ENCODE measurements at places on chromosomes 13 and 19.

DNA sequence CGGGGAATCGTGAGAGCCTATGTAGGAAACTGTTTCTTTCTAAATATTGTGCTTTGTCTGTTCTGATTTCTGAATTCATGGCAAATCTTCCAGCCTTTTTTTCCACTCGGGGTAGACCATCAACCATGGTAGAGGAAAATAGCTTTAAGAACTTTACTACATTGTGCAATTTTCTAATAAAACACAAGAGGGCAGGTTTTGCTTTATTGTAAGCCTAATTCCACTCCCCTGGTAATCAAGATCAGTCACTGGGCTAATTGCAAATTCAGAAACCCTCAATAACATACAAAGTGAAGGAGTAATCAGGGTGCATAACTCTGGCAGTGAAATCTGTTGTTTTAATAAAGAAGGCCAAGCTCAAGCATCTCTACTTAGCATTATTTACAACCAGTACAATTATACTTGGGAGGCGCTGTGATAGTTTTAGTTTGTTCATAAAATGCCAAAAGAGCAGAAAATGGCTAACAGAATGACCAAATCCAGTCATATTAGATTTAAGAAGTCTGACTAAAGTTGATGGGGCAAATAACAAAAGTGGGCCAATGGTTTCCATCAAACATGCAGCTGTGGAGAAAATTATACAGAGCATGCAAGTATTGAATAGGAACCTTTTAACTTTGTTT is 43.8 kb downstream of the DCT start:
- peak; percentile 49 for DNase-seq

DNA sequence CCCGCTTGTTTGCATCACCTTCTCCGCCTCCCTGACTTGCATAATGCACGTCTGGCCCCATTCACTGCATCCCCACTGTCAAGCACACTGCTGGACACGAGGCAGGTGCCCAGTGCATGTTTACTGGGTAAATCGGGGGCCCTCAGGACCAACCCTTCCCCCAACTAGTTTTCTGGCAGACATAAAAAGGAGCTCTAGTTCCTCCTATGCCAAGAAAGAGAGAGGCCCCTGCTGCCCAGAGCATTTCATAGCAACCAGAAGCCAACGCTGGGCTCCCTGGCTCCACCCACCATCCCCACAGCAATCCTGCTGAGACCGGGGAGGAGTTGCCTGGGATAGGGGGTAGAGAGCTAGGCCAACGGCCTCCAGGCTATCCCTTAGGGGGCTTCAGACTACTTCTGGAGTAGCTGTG is 23.2 kb downstream of the ANKRD27 start:
- no peak for DNase-seq

DNA sequence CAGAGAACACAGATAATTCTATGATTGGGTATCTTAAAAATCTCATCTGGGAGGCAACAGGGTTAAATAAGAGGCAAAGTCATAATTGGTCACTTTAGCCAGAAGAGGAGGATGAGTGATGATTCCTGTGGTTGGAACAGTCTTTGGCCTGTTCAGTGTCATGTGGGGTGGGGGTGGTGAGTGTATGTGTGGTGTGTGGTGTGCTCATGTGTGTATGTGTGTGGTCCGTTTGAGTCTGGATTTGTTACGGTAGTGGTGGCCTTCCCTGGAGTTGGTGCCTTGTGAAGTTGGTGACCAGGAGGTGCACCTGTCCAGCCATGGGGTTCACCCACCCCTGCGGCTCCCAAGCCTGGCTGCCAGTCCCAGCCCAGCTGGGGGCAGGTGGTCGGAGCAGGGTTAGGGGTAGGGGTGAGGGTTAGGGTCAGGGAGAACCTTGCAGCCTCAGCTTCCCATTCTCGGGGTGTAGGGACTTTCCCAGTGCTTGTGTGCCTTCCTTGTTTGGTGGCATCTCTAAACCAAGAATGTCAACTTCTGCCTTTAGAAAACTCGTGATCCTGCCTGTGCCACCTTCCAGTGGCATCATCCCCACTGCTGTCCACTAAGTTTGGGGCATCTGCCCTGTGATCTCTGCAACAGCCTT is 97.5 kb downstream of the RAB20 start:
- DNase-seq = no peak

- no peak for DNase-seq
Observed at GRCh38 chr19:4713384-4713951, 10.2 kb downstream of the DPP9 start.

DNA sequence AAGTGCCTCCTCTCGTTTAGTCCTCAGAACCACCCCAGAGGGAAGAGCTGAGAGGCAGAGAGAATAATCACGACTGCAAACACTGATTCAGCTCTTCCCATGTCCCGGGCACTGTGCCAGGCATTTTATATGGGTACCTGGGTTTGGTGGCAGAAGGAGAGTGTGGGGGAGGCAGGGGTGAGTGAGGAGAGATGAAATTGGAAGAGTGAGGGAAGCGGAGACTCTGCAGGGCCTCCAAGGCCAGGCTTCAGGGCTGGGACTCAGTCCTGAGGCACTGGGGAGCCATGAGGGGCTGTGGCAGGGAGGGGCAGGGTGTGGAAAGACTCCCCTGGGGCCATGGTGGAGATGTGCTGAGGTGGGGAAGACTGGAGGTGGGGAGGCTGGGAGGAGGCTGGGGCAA is 8.7 kb downstream of the SYNGR4 start:
- DNase-seq = no peak

GRCh38 chr13:109840201-109840892 is 54.0 kb upstream of the IRS2 start:
- no peak for DNase-seq

- no peak for DNase-seq
Observed at GRCh38 chr13:75316427-75316826, 165.5 kb downstream of the TBC1D4 start.

DNA sequence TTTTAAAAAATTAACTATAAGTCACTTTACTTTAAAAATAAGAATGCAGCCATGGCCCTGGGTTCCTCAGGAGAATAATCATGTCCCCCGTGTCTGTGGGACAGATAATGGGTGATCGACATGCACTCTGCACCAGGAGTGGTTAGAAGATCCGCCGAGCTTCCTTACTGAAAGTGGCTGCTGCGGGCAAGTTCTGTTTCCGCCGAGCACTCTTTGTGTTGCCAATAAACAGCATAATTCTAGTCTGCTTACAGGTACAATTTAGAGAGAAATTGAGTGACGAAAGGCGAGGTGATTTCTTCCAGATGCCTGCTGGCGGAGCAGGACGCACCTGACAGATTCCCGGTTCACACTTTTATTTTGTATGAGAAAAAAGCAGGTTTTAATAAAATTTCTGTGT is 139.0 kb downstream of the SOX1 start:
- no peak for DNase-seq

DNA sequence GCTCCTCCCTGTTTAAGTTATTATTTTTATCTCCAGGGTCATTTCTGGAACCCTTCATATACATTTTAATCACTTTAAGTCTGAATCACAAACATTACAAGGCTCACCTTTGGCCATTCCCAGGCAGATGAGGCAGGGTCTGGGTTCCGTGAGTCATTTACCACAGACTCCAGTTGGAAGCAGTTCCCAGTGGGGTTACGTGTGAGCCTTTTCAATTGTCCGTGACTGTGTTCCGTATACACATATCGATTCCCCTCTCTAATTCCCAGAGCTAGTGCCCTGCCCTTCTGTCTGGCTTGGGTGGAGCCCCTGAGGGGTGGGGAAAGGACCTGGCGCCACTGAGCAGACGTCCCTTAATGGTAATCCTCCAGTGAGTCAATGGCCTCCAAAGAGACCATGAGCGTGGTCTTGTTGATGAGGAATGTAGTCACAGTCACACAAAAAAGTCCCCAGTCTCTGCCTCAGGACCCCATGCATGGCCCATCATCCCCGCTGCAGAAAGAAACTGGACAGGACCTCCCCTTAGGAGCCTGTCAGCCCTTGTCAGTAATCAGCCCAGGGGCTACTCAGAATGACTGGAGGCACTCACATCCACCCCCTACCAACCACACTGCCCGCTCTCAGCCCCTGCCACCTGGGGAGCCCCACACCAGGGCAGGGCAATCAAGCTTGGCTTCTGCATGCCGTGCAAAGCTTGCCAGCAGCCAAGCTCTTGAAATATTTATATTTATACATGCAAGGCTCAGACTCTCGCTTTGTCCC is 144.4 kb downstream of the ZIC5 start:
- no peak for DNase-seq

- no peak for DNase-seq
Observed at GRCh38 chr13:111475488-111475887, 155.0 kb downstream of the TEX29 start.

DNA sequence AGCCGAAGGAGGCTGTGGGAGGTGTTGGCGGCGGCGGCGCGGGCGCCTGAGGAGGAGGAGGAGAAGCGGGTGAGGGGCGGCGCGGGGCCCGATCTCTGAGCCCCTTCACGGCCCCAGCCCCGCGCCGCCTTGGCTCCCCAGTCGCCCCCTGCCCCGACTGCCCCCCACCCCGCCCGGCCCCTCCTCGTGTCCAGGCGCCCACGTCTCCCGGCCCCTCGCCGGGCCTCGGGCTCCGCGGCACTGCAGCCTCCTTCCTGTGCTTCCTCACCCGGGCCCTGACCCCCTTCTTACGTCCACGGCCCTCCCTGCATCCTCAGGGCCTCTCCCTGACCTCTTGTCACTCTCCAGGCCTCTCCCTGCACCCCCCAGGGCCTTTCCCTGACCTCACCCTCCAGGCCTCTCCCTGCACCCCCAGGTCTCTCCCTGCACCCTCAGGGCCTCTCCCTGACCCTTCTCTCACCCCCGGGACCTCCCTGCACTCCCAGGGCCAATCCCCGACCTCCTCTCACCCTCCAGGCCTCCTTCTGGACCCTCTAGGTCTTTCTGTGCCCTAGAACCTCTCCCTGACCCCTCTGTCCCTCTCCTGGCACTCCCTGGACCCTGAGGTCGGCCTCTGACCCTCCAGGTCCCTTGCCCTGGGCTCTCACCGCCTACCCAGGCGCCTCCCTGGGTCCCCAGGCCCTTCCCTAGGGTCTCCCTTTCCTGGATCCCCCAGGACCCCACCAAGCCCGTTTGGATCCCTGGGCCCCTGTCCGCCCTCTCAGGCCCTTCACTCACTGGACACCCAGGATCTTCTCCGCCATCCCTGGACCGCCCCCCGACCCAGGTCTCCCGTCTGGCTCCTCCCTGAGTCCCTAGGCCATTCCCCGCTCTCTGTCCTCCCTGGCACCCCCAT is 460 bp downstream of the KMT5C start:
- peak; percentile 24 for DNase-seq

DNA sequence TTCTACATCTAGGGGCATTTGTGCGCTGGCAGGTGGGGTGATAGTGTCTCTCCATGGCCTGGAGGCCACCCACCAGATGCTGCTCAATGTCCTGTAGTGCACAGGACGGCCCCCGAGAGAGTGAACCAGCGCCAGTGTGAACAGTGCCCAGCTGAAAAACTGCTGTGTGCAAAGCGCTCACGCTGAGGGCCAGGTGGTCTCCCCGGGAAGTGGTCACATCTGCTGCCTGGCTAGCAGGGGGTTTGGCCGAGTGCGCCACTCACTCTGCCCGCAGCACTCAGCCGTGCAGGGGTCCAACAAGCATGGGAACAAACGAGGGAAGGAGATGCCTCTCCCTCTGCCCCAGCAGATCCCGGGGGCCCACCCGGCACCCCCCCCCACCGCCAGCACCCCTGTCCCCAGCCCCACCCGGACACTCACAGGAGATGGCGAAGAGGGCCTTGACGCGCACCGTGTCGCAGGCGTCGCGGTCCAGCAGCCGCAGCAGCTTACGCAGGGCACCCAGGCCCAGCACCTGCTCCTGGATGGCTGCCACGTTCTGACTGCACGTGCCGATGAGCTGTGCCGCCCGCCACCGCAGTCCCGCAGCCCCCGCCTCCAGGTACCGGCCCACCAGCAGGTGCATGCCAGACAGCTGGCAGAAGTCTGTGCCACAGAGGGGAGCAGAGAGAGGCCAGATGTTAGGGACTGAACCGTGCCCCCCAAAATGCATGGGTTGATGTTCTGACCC is 5.8 kb downstream of the HSPBP1 start:
- DNase-seq = no peak

DNA sequence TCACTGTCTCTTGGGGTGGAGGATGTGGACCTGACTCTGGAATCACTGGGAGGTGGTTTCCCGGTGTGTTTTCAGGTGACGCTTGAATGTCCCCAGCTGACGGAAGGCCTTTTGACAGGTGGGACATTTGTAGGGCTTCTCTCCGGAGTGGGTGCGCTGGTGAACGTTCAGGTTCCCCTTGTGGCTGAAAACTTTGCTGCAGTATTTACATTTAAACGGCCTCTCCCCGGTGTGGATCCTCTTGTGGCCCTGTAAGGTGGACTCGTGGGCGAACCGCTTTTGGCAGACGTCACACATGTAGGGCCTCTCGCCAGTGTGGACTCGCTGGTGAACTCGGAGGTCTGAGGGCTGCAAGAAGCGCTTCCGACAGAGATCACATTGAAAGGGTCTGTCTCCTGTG is 7.8 kb downstream of the ZSCAN5B start:
- no peak for DNase-seq

DNA sequence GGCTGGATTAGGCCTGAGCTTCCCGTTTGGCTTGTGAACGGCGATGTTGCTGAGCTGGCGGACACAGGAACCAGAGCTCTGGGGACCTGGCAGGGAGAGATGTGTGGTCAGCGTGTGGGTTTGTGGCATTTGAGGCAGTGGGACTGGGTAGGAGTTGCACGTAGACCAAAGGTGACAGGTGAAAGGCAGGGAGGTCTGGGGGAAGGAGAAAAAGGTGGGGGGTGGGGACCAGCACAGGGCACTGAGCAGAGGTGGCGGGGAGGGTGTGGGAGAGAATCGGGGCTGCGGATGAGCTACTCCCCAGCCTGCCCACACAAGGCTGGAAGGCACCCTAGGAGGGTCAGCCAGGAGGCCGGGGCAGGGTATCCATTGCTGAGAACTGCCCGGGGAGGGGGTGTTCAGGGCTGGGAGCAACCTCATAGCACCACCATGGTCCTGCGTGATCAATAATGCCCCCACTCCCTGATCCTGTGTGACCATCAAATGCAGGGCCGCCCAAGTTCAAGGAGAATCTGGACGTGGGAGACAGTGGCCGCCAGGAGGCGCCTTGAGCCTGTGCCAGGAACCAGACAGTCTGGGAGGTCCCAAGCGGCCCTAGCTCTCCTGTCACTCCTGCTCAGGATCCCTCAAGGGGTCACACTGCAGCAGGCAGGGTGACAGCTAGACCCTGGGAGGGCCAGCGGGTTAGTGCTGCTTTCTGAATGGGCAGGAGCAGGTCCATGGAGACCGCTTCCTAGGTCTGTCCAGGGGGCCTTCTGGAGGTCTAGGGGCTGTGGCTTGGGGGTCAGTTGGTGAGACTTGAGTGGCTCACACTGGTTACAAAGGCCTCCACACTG is 12.8 kb upstream of the SELENOW start:
- DNase-seq = no peak

Data from naive thymus-derived CD8-positive, alpha-beta T cell (primary cell).